Activated T-helper 2 cell treated with anti-CD3 and anti-CD28 coated beads, Interferon-gamma antibody, Interleukin-2, Interleukin-4, amounts not matched to agents 10 μg/mL and 5 μg/mL and 100 μg/mL, durations not matched to agents 14 hours and 24 hours and 36 hours (primary cell): ENCODE measurements at places on chromosomes 16 and 17. TPM values are rescaled to one million over a fixed set of nuclear protein-coding genes. Genes with fewer than 3 reads are reported as not detected.

ZSCAN10 gene
- not detected in 2 replicates for total RNA-seq

CLEC18C gene
- 0.32 and 0.39 TPM in 2 replicates for total RNA-seq

DNA sequence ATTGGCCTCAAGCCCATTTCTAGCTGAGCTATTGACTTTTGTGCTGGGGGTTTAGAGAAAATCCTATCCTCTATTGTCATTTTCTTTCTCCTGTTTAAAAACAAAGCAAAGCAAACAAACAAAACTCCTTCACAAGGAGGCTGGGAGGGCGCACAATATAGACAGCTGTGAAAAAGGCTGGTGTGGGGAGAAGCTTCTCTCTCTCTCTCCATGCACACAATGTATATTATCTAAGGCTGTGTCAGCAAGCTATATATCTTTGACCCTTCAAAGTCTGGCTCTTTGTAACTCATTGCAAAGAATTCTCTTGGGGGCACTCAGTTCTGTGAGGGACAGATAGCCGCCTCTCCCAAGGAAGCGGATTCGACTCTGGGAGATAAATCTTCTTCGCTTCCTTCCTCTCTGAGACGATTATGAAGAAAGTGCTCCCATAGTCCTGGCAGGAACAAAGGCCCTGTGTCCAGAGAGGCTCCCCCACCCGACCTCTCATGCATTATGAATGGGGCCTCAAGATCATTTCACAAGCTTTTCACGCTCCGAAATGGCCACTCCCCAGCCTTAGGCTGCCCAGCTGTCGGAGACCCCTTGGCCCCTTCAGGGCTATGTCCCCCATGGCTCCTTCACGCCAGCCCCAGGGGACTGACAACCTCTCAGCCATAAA, 33.2 kb upstream of the MEAK7 start:
- DNase-seq, result no peak

GRCh38 chr16:10045291-10045775, 136.9 kb downstream of the GRIN2A start:
- no peak for DNase-seq

CDR2L gene
- 2.3 and 2.4 TPM in 2 replicates for total RNA-seq

DNA sequence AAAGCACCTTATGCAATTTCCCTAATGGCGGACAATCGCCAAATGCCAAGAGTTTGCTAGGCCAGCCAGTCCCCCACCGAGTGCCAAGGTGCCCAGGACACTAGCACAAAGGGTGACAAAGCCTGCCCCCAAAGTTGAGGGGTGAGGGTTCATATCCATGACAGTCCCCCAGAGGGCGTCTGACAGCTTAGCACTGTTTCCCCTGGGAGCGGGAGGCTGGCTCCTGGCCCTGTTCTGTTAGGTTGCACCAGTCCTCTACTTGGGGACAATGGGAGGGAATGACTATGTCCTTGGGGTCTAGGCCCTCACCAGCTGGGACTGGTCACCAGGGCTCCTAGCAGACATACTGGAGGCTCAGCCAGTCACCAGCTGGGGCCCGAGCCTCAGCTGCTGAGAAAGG, 66.9 kb downstream of the MYO18A start:
- DNase-seq, result no peak

LGALS9B gene
- not detected in 2 replicates for total RNA-seq

DNA sequence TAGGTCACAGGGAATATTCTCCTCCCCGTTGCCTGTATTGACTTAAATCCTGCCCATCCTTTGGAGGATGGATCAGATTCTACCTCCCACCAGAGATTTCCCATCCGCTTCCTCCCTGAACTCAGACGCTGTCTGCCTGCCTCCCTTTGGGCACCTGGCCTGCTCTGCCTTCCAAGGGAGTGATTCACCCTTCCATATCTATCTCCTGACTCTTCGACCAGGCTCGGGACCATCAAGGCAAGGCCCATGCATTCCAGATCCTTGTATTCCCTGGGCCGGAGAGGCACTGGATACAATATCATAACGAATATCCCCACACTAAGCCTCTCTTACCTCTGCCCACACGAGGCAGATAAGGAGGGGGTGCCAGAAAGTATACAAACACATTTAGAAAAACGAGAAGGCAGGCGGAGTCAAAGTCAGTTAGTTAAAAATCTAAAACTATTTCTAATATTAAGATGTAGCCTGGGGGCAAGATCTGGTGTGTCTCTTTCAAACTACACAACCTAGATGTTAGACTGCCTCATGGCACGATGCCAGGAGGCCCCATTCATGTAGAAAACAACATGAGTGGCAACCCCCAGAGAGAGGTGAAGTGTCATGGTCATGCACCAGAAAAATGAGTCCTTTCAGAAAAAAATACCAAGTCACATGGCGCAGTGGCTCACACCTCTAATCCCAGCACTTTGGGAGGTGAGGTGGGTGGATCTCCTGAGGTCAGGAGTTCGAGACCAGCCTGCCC, 9.2 kb downstream of the PMP22 start:
- DNase-seq, result no peak

DNA sequence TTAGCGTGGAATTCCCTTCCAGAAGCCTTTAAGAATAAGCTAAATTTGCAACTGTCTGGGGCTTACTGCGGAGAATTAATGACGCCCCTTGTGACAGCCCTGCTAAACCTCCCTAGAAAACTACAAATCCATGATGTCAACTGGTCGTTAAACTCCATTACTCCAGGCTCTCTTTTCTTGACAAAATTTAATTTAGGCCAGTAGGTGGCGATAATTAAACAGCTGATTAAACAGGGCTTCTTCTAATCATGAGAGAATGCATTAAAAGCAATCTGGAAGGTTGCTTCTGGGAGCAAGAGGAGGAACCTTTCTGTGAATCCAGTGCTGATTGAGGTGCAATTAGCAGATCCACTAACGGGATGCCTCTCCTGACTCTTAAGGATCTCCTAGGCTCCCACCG, 8.1 kb upstream of the NLRP1 start:
- DNase-seq, result no peak

KIFC3 gene
- 0.16 and 0.52 TPM in 2 replicates for total RNA-seq

DNA sequence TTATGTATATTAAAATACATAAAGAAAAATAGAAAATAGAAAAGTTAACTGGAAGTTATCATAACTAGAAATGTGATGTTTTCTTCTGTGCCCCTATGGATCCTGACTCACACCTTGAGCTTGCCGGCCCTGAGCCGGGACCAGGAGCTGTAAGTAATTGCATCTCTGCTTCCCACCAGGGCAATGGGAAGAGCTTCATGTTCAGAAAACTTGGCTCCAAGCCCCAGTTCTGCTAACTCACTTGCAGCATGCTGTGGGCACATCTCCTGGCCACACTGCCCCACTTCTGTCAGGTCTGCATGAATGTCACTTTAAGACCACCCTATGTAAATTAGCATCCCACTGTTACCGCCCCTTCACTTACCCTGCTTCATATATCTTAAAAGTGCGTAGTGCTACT, 37.2 kb downstream of the GNAO1 start:
- no peak for DNase-seq

RNPS1 gene
- total RNA-seq, result 369 TPM in 2 replicates

DNA sequence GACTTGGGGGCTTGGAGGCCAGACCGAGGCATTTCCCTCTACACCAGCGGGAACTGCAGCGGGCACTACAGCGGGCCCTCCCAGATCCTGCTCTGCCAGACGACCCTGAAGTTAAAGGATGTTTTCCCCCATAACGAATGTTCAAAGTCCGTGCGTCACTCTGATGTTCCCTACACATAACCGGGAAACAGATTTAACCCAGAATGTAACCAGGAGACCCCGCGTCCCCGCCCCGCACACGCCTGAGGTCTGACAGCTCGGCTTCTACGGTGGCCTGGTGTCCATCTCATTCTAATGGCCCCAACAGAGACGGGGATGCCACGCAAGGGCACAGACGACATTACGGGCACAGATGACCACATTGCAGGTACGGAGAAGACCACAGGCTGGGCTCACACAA, 31.7 kb upstream of the RHOT1 start:
- DNase-seq, result no peak

- DNase-seq, result no peak
Observed at GRCh38 chr17:1762233-1762900, 507 bp downstream of the SERPINF1 start.
